ENCODE measurements at places on chromosomes 5 and 9.

DNA sequence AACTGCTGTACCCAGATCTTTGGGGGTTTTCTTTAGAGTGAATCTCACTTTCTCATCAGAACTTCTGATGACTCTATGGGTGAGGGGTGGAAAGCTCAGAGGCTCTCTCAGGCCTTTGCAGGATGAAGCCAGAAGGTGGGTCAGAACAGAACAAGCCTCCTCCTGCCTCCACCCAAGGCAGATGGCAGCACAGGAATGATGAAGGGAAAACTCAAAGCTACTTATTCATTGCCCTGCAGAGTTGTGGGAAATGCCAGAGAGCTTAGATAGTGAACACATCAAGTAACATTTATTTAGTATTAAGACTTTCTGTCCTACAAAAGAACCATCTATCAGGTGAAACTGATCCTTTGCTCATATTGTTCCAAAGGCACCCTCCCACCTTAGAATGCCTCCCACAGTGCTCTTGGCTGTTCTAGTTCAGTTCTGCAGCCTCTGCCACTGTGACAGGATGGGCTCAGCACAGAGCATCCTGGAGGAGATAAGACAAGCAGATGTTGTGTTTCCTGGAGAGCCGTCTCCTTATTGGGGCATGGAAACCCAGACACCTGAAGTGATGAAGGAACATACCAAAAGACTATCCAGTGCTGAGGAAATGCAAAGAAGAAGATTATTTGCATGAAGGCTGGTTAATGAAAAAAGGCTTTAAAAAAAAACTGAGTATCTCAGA is 146.6 kb downstream of the ADAMTS12 start:
- DNase-seq: no peak

- DNase-seq: no peak
These were observed 85.8 kb downstream of the MAPKAP1 start for GRCh38 chr9:125621170-125621569.

DNA sequence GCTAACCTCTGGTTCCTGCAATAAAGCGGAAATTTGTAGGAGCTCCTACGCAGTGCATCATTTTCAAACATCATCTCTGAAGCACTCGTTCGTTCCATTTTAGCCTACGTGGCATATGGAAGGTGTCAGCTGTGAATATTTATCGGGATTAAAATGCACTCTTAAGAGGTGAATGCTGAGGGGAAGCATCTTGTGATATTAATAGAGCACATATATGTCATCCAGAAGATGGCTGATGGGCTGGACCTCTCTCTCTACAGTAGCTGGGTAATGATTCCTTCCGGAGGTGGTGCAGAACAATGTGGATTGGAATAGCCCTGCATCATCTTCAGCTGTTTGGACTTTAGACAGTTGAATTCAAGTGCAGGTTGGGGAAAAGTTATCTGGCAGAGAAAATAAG is 478.7 kb downstream of the DMAC1 start:
- no peak for DNase-seq

- DNase-seq: no peak
These were observed 10.4 kb upstream of the SLC45A2 start for GRCh38 chr5:33994845-33995244.

- DNase-seq: peak; percentile 85
These were observed at the start of gene SPIN1 for GRCh38 chr9:88388203-88388885. SPIN1 (plus strand) TSS chr9:88388444; CDS start chr9:88426540, 38,096 bp downstream.

GRCh38 chr5:82058710-82059109 is 86.9 kb downstream of the ATG10 start:
- DNase-seq: no peak

- no peak for DNase-seq
These were observed 1.2 kb upstream of the ROPN1L start for GRCh38 chr5:10440367-10440990.

DNA sequence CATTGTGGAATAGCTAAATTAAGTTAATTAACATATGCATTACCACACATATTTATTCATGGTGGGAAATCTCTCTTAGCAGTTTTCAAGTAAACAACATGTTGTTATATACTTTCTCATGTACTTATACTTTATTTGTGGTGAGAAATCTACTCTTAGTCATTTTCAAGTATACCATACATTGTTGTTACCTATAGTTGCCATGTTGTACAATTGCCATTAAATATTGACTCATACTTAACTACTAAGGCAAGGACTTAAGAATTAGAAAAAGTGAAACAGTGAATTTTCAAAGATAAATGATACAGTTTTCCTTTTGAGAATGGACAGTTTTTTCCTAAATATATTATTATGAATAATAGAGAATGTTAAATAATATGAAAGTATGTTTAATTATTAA is 27.7 kb downstream of the UGCG start:
- no peak for DNase-seq

DNA sequence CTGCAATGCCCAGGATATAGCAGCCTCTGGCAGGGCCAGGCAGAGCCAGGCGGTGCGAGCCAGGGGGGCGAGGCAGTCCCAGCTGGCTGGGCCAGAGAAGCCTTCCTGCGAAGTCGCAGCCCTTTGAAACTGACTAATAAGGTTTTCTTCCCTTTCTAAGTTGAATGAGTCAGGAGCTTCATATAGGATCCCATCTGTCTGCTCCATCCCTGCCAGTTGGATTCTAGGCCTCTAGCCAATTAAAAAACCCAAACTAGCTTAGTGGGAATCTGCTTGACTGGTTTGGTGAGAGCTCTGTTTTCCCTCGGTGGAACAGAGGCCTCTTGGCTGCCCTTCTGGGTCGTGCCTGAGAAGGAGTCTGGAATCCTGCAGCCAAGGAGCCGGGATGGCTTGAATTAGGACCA is 70.1 kb upstream of the RAPGEF1 start:
- no peak for DNase-seq

- no peak for DNase-seq
These were observed 9.0 kb downstream of the FXN start for GRCh38 chr9:69044240-69045219.

GRCh38 chr5:81134066-81134465 is 99.1 kb upstream of the CKMT2 start:
- no peak for DNase-seq
